Kasumi-1 (cell line): ENCODE measurements at places on chromosomes 7 and 10.

DNA sequence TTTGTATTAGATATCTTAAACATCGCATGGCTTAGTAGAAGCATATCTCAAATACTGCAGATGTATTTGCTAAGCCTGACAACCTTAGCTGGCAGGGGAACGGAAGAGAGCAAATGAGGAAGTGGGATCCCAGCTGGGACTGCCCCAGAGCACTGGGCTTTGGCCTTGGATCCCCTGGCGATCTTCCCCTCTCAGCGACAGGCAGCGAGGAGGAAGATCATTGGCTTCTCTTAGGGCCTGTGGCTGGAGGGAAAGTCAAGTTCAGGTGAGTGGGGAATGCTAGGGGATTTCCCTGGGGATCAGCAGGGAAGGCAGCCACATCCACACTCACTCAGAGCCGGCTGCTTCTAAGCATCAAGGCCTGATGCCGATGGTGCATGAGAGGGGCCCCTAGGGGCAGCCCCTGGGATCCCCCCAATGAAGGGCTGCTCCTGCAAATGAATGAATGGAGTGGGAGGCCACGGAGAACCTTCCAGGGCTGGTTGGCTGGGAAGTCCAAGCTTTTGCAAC is 42.0 kb downstream of the LYZL2 start:
- peak; percentile 93 for DNase-seq

GRCh38 chr10:118961436-118961835 is 68.1 kb upstream of the NANOS1 start:
- no peak for DNase-seq

DNA sequence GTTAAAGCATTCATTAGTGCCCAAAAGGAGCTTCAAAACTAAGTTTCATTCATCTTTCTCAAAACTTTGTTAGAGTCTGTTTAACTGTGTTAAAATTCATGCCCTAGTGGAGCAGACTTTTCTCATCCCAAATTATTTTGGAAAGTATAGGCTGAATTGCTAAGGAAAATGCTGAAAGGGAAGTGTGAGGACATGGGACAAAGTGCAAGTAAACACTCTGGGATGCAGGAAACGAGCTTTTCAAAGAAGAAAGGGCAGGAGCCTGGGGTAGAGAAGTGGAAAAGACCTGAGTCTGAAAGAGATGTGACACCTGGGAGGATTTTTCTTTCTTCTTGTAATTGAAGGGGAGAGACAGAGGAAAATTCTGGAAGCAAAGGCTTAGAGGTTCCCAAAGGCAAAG is 93.1 kb upstream of the ANKRD1 start:
- DNase-seq: no peak

GRCh38 chr7:156397249-156397648 is 243.3 kb upstream of the RNF32 start:
- no peak for DNase-seq

DNA sequence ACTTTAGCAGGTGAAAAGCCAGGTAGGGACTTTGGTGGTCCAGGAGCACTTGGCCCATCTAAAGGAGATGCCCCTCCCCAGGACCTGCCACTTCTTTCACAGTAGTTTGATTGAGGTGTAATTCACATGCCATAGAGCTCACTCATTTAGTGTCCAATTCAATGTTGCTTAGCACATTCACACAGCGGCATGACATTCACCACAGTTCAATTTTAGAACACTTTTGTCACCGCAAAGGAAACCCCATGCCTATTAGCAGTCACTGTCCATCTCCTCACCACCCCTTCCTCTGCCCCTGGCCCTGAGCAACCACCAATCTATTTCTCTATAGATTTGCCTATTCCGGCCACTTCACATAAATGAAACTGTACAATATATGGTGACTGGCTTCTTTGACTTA is 211.6 kb upstream of the ZMIZ1 start:
- DNase-seq: no peak

GRCh38 chr10:114548662-114549061 is 109.4 kb downstream of the ABLIM1 start:
- no peak for DNase-seq

DNA sequence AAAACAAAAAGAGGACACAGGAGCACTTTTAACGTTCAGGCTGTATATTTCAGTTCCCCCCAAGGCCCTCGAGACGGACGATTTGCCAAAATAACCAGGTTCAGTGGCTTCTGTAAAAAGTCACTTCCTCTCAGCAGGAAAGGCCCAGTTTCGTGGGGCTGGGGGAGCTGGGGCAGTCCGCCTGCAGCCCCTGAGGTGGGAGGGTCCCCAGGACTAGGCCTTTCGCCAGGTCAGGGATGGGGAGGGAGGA is 28.8 kb downstream of the WDR86 start:
- no peak for DNase-seq

DNA sequence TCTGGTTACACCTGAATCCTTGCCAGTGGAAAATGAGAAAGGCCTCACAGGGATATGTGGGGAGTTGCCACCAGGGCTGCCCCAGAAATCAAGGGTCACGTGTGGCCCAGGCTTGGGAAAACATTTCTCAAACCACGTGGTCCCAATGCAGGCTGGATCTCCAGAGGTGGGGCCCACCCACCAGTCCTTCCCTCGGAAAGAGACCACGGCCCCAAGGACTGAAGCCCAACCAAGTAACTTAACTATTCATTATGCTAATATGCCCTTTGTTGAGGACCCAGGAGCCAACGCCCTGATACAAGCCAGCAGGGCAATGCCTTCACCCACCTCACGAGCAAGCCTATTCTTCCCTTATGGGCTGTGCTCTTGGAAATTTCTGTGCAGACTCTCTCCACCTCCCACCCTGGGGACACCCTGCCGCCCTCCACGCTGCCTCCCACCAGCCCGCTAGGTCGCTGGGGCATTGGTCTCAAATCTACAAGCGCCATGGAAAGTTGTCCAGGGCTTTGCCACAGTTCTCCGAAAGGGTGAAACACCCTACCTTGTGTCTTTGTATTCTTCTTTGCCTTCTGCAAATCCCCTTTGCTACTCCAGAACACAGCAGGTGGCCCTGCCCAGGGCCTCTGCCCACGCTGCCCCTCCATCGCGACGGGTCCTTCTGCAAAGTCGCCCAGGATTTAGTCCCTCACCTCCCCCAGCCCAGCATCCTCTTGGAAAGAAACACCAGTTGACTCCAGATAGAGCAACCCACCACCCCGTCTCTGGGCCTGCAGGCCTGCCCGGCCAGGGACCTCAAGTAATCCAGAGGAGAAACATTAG is 8.8 kb downstream of the TNS3 start:
- no peak for DNase-seq

- DNase-seq: no peak
These were observed 306.9 kb upstream of the GLI3 start for GRCh38 chr7:42543953-42544352.

DNA sequence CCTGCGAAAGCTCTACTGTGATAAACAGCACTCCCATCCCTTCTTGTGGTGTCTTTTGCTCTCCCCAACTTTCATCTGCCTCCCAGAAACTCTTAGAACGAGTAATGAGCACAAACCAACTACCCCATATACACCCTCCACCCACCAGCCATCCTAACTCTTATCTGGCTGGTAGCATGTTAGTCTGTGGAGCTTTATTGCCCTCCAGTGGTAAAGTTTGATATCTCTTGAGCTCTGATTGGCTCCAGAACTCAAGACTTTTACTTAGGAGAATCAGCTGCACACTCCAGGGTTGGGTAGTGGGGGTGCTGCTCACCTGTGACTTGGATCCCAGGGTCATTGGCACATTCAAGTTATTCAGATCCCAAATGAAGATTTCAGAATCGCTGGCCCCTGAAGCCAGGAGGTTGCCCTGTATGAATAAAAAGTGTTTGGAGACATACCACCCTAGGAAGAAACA is 10.9 kb downstream of the SEC31B start:
- DNase-seq: peak; percentile 88

- no peak for DNase-seq
These were observed 2.8 kb downstream of the PRF1 start for GRCh38 chr10:70599791-70600190.

DNA sequence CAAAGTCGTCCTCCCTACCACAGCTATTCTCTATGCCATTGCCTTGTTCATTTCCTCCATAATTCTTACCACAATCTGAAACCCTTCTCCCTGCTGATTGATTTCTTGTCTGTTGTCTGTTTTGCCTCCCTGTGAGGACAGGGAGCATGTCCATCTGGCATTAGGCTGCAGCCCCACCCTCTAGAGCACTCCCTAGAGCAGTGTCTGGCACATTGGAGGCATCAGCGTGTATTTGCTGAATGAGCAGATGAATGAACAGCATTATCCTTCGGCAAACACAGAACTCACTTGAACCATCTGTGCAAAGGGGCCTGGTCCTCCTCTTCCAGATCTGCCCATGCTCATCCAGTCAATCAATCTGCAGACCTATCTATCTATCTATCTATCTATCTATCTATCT is 5.1 kb upstream of the DMBT1 start:
- DNase-seq: no peak

GRCh38 chr7:133118261-133118660 is 36.4 kb upstream of the CHCHD3 start:
- DNase-seq: no peak

- DNase-seq: no peak
These were observed 986 bp upstream of the FSCN3 start for GRCh38 chr7:127592550-127592949.

DNA sequence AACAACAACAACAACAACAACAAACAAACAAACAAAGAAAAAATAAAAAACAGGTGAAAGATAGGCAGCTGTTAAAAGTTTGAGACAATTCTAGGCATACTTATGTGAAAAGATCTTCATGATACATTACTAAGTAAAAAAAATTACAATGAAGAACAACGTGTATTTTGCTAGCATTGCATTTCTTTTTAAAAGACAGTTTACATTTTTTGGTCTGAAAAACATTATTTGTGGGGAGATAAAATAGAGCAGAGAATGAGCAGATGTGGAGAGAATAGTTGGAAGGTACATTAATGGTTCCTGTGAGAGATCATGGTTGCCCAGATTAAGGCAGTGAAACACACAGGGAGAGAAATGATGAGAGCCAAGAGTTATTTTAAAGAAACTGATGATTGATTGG is 210.2 kb upstream of the MKLN1 start:
- DNase-seq: no peak

- no peak for DNase-seq
These were observed 87.6 kb downstream of the NOD1 start for GRCh38 chr7:30390736-30391636.

- DNase-seq: no peak
These were observed 218.8 kb downstream of the EBF3 start for GRCh38 chr10:129745186-129745750.

- DNase-seq: no peak
These were observed 139.8 kb downstream of the CUBN start for GRCh38 chr10:16989826-16990293.

DNA sequence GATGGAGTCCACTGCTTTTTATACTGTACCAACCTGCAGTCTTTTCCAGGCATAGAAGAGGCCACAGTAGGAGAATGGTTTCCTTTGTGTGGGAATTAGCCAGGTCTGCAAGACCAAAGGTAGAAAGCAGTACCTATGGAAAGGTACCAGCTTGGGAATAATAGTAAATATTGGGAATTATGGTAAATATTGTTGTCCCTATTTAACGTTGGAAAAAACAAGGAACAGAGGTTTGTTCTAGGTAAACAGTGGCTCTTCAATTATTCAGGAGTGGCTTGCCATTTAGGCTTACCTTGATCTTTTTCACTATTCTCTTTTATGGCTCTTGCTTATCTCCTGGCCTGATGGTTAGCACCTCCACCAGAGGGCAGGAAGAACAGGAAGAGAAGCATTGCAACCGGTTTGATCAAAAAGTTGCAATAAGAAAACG is 43.9 kb upstream of the GSAP start:
- DNase-seq: no peak

DNA sequence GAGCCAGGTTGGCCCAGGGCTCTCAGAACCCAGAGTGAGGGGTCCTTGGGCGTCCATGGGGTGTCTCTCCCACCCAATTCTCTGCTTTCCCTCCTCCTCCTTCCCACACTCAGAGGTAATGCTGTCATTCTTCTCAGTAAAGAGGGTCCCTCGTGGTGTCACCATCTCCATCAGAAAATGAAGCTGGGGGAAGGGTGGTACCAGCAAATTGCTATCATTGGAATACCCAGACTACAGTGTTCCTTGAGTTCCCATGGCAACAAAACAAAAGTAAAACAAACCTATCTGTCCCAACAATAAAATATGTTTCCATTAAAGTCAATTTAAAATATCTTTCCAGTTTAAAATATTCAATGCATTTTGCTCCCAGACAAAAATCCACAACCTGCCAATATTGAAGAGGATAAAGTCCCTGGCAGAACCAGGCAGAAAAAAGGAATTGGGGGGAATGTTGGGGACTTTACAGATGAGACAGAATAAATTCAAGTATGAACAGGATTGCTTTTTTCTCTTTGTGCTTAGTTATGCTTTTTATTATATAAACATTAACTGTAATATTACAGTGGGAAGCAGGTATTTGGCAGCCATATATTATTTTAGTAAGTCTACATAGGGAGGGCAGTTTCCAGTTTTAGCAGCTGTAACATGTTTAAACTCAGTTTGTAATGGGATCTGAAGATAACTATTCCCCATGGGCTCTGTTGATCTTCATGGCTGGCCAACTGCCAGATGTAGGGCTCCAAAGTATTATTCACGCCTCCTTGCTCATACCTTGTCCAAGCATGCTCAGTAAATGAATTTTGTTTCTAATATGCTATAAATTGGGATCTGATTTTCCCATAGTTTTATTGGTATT is 182.1 kb downstream of the ARID5B start:
- DNase-seq: no peak

DNA sequence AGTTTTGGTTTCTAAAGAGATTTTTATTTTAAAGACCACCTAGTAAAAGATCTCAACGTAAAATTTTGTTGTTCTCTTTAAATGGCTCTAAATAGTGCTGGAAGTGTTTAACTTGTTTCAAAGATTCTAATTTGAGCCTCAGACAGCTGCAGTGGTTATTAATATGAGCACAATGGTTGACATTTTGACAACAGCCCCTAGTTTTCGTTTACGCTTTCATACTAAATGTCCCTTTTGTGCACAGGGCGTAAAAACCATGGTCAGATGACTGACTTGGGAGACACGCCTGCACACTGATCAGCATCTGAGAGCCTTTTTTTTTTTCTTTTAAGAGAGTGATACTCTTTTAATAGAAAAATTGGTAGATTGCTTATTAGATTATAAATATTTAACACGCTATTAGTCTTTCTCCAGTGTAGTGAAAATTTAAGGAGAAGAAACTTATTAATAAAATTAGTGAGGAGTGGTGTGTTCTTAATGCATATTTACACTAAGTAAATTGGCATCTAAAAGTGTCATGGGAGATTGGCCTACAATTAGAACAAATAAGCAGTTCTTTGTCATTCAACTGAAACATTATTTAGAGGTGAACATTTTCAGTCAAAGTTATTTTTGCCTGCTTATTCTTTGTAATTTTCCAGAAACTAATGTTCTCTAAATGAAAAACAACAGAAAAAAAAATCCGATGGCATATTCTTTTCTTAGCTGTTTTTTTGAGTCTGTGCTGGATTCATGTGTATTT is 182.8 kb upstream of the PHYHIPL start:
- DNase-seq: no peak

- DNase-seq: peak; percentile 75
These were observed 42.7 kb downstream of the SPDYE5 start for GRCh38 chr7:75534727-75535307.

- no peak for DNase-seq
These were observed 13.1 kb downstream of the DNAJC1 start for GRCh38 chr10:21990449-21990848.

GRCh38 chr7:144622745-144623144 is 213.1 kb downstream of the TPK1 start:
- DNase-seq: no peak
